Activated CD4-positive, alpha-beta T cell treated with anti-CD3 and anti-CD28 coated beads, Interleukin-2, amount 10 ng/mL, durations not matched to agents 7 days and 5 days (primary cell): ENCODE measurements at places on chromosomes 7 and 10.

DNA sequence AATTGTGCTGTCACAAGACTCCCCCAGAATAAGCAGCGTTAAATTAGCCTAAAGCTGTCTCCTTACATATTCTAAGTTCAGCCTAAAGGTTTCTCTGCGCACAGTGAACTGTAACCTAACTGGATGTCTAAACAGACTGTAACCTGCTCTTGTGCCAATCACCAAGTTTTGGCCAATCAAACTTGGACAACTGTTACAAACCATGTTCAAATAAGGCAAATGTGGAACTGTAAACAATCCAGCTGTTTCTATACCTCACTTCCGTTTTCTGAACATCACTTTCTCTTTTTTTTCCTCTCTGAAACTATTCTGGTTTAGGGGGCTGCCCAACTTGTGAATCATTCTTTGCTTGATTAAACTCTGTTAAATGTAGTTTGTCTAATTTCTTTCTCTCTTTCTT is 252.2 kb upstream of the HABP2 start:
- no peak for DNase-seq

- DNase-seq, result no peak
These were observed 24.6 kb upstream of the ASL start for GRCh38 chr7:66050990-66051448.

DNA sequence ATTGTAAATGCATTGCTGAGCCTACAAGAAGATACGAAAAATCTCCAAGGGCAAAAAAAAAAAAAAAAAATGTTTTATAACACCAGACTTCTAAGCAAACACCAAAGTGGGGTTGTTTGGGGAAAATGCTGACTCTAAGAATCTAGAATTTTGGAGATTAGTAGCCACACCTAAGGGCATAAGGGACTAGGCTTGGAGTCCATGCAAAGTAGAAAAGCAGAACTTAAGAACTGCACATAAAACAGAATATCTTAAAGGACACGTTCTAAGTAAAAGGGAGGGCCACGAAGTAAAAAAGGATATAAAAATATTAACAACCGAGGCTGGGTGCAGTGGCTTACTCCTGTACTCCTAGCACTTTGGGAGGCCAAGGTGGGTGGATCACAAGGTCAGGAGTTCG is 269.8 kb upstream of the AUTS2 start:
- no peak for DNase-seq

DNA sequence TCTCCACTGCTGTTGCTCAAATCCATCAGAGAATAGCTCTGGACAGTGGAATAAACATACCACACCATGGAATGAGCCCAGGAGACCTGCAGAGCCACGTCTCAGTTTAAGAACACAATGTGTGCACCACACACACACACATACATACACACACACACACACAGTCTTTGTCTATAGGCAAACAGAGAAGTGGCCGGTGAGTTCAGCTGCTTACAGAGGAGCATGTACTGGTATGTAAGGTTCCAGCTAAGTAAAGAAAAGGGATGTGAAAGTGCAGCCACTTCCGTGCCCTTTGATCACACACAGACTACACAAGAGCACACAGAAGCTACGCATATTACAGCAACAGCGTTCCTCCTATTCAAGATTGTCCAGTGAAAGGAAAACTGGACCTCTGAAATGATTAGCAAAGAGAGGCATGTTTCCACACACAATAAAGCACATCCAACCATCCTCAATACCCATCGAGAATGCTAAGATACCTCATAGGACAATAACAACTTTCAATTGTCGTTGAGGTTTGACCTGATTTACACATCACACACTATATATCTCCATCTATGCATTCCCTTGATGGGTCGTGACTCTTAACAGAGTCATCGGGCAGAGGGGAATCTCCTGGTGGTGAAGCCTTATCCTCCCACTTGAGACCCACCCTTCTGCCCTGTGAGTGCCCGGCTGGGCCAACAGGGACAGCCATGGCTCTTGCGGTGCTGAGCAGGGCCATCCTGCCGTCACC is 23.6 kb downstream of the SLC35B4 start:
- no peak for DNase-seq
